ENCODE measurements at places on chromosomes 1 and 21. TPM values are rescaled to one million over a fixed set of nuclear protein-coding genes. Genes with fewer than 3 reads are reported as not detected.

Gene CELA3B
- not detected for total RNA-seq

Gene ATP1A2
- 0.65 TPM for total RNA-seq

Gene LCE1E
- not detected for total RNA-seq

Gene GSTM4
- 14.8 TPM for total RNA-seq
